ENCODE measurements at places on chromosomes 4 and X.

- DNase-seq = no peak
These were observed 46.4 kb downstream of the PTPN13 start for GRCh38 chr4:86640469-86640868.

DNA sequence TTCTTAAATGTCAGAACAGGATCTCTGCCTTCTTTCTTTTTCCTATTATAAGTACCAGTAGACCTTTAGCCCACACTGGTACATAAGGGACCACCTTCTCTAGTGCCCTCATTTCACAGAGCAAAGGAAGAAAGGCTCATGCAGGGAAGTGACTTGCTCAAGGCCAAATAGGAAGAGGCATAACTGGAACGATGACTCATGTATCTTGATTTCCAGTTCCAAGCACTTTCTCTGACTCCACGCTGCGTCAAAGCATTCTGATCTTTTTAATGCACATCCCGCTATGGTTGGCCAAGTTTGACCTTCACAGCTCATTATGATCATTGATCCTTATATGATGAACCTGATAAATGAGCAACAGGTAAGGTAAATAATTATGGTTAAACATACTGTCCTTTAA is 542.0 kb downstream of the GBA3 start:
- no peak for DNase-seq

DNA sequence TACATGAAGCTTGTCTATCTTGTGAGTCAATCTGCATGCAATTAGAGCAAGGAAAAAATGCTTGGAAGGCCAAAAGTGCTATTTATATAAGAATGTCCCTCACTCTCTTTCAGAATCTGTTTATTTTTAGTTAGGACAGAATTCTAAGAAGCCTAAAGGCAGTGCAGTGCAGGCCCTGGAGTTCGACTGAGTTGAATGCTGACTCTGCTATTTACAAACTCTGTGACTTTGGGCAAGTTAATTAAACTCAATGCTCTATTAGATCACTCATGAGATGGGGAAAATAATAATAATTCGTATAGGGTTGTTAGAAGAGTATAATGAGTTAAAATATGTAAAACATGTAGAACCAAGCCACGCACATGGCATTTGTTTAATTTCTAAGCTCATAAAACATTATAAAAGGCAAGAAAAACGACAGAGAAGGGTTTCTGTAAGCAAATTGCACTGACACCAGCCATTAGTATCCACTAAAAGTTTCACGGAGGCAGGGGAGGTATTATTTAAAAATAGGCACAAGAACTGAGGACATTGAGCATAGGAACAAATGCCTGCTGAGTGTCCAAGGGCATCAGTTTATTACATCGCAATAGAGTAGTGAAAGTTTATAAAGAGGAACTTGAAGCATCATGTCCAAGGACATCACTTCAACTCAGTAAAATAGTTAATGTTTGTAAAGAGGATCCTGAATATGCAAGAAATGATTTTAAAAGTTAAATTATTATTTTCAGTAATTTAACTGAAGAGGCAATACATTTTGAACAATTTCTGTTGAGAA is 115.0 kb upstream of the INPP4B start:
- no peak for DNase-seq

DNA sequence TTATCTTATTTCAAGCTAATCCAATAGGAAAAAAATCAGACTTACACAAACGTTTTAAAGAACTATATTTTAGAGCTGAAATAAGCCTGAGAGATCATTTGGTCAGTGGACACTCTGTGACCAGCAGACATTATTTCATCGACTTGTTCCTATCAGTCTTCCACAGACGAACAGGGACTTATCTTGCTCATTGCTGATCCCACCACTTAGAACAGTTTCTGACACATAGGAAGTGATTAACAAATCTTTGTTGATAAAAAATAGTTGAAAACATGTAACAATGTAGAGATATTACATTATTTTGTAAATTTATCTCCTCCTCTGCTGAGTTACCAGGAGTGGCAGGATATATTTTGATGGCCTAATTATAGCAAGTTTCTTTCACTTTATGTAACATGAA is 65.8 kb downstream of the TAPT1 start:
- no peak for DNase-seq

All from activated CD8-positive, alpha-beta memory T cell treated with anti-CD3 and anti-CD28 coated beads, Interleukin-2, amount 50 U/mL, for 48 hours (primary cell).